ENCODE measurements at places on chromosomes 5 and 9.

GRCh38 chr5:150412319-150413175 lies at the start of gene CD74:
Gene CD74, minus strand, starts transcription at chr5:150412910. Its CDS starts 161 bp downstream, at chr5:150412749.
- peak; percentile 56 for DNase-seq

DNA sequence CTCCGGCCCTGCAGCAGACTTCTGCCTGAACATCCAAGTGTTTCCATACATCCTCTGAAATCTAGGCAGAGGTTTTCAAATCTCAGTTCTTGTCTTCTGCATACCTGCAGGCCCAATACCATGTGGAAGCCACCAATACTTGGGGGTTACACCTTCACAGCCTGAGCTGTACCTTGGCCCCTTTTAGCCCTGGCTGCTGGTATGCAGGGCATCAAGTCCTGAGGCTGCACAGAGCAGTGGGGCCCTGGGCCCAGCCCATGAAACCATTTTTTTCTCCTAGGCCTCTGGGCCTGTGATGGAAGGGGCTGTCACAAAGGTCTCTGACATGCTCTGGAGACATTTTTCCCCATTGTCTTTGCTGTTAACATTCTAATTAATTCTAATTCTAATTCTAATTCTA lies 680.6 kb downstream of the ELAVL2 start:
- no peak for DNase-seq

DNA sequence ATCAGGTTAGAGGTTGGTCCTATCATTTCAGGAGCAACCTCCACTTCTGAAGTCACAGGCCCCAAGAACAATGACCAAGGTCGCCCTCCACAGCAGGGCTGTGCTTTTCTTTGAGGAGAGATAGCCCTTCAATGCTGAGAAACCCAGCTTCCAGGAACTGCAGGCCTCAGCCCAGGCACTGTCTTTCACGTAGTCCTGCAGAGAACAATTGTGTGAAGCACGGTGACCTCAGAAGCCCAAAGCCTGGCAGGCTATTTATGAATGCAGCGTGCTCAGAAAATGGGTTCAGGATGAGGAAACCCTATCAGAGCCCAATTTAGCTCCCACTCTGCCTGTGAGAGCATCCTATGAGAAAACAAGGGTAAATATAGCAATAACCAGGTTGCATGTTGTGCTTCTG lies 388.3 kb downstream of the PLK2 start:
- no peak for DNase-seq

DNA sequence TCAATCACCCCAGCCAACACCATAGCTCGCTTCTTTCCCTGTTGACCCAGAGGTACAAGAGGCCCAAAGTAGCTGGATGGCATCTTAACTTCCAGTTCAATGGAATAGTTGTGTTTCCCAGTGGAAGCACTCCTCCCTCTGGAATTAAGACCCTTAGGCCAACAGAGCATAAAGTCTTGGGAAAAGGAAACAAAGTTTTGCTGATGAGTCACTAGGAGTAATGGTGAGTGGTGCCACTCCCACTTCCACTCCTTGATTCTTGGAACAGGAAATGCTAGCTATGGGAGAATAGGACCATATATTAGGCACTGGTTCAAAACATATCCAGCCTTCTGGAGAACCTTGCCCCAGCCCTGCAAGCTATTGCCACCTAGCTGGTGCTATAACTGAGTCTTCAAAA lies 44.7 kb upstream of the LMX1B start:
- DNase-seq = no peak

DNA sequence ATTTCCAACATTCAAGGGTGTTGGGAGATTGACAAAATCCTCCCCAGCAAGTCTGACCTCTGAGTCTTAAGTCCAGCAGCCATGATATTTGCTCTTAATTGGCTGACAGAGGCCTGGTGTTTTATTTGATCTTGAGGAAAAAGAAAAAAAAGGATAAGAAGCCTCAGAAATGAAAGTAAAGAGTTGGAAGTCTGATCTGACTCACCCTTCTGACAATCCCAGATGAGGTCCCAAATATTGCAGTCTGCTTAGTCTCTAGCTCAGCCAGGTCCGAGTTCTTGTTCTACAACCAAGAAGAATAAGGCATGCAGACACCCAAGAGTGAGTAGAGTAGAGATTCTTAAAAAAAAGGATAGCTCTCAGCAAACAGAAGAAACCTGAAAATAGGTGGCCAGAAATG lies 632.5 kb upstream of the ST8SIA4 start:
- DNase-seq = no peak

DNA sequence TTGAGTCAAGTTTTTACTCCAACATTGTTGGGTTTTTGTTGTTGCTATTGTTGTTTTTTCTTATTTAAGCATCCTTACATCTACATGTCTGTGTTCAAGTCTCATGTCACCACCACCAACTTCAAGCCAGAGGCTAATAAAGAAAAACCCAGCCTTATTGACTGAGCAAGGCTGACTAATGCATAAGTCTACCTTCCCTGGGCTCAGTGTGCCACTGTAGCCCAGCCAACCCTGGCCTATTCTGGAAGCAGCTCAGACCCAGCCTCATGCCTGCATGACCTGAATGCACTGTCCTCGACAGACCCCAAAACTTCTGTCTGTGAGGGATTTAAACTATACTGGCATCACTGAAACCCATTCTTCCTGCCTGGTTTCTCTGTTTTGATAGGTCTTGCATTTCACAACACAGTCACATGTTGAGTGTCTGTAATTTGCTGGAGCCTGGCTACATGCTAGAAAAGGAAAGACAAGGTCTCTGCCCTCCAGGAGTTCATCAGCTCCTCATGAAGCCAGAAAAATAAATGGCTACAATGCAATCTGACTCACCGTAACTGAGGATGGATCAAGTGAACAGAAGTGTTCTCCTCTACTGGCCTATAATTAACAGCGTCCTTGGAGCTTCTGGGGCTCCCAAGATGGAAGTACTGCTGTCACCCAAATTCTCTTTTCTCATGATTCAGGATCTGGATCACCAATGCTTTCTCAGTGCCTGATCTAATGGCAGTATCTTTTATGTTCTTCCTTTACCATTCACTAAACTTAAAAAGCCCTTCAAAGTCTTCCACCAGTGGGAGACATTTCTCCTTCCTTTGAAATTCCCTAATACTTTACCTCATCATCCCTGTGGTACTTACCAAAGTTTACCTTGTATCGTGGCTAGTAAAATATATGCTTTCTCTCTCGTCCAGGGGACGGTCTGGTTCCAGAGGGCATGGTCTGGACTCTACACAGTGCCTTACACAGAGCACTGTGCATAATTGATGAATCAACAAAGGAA lies 103.9 kb upstream of the IFNE start:
- peak; percentile 55 for DNase-seq

DNA sequence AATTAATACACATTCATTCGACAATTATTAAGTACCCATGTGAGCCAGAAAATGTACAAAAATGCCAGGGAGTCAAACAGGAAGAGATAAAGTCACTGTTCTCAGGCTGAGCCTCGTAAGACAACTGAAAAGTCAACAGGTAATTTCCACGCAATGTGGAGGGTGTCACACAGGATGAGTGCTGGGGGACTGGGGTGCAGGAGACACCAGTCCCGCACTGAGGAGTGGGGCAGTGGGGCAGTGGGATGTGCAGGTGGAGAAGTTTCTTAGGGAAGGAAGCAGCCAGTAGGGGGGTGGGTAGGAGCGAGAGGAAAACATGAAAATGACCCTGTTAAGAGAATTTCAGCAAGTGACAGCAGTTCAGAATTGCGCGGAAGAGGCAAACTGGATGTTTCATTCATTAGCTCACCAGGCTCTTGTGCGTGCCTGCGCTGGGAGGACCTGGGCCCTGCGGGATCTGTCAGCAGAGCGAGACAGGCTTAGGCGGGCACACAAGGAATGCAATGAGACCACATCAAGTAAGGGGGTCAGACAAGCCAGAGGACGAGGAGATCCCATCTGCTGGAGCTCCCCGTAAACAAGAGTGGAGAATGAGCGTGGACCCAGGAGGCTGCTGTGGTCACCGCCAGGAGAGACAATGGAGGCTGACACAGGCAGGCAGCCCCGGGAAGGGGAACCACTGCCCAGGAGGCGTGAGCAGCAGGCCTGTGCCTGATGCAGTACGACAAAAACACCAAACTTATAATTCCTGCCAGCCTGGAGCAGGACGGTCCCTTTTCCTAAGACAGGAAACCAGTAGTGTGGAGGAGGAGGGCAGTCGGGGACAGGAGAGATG lies 21.0 kb downstream of the CAMSAP1 start:
- peak; percentile 58 for DNase-seq

- peak; percentile 5 for DNase-seq
Measured at GRCh38 chr5:78221964-78222451, 72.5 kb downstream of the AP3B1 start.

- no peak for DNase-seq
Measured at GRCh38 chr9:122929796-122930354, 1.4 kb downstream of the ZBTB26 start.

- DNase-seq = no peak
Measured at GRCh38 chr9:97367729-97368128, 44.2 kb upstream of the TDRD7 start.

- peak; percentile 51 for DNase-seq
Measured at GRCh38 chr5:153542536-153542935, 52.1 kb downstream of the GRIA1 start.

DNA sequence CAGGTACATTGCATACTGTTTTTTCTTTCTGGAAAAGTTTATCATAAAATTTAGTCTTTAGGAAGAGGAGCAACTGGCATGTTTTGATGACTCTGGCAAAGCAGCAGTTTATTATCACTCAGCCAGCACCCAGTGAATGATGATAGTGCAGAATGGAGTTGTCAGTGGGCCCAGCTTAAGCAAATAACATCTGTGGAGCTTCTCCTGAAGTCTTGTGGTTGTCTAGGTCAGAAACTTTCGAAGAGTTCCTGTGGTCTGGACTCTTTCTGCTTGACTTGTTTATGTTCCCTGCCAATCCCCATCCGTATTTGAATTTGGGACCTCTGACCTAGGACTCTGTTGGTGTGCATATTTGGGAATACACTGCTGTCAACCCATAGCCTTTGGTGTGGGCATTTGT lies 38.1 kb upstream of the C5orf47 start:
- DNase-seq = peak; percentile 82

DNA sequence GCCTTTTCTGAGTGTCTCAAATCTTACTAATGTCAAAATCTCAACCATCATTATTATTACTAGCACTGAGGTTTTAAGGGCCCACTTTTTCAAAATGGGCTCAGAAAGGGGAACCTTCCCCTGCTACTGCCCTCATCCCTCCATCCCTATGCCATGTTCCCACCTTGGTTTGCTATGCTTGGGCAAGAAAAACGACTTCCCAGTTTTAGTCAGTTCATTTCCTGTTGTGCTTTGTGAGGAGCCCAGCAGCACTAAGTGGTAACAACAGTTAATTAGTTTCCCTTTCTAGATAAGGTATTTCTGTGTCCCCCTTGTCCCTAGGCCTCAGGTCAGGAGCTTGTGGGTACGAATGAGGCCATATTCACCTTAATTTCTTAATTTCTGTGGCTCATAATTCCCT lies 595.2 kb downstream of the RAB3C start:
- no peak for DNase-seq

- DNase-seq = no peak
Measured at GRCh38 chr5:160001457-160001856, 7.5 kb upstream of the TTC1 start.

DNA sequence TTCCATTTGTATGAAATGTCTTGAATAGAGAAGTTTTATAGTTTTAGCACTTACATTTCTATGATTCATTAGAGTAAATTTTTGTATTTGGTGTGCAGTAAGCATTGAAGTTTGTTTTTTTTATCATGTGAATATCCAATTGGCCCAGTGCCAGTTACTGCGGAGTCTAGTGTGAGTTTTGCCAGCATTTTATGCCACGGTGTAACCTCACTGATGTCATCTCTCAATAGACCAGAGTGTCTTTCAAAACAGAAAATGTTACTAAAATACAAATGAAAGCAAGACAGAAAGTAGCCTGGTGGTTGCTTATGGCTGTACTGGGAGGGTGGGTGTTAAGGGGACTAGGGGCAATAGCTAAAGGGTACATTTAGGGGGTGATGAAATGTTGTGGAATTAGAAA lies 62.8 kb downstream of the IPPK start:
- no peak for DNase-seq

- no peak for DNase-seq
Measured at GRCh38 chr5:43409809-43410271, 2.4 kb downstream of the CCL28 start.

All from amniotic epithelial cell (primary cell).